ENCODE measurements at places on chromosomes 4 and X.

GRCh38 chr4:80788798-80789197 lies 241.7 kb upstream of the BMP3 start:
- no peak for DNase-seq

DNA sequence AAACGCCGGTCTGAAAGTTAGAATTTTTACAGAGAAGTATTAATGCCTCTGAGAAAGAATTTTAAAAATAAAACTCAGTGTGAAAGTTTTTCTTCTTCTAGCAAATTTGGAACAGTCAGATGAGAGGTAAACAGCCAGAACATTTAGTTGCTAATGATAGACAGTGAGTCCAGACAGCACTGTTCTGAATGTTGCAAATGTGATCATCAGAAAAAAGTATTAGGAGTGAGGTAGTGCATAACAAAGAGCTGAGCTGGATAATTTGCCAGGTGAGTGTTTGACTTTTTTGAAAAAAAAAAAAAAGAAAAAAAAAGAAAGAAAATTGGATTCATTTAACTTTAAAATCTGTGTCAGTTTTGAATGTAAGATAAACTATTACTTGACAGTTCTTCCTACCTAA lies 42.0 kb upstream of the GRPR start:
- DNase-seq = no peak

DNA sequence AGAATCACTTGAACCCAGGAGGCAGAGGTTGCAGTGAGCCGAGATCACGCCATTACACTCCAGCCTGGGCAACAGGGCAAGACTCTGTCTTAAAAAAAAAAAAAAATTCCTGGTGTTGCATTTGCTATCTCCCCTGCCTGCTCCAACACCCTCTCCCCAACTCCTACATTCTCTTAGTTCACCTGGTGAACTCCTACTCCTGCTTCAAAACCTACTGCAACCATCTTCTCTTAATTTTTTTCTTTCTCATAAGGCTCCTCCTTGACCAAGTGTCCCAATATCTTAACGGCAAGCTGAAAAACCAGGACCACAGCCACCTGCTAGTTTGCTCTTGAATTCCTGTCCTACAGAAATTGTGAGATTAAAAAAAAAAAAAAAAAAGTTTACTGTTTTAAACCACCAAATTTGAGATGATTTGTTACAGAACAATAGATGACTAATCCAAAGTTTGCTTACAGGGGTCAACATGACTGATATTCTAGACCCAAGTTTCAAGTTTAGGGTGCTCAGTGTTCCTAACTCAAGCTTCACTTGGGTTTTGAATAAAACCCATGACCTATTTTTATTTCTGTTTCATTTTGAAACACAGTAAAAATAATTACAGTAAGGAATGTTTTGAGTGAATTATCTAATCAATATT lies 13.1 kb upstream of the ANXA5 start:
- no peak for DNase-seq

GRCh38 chrX:44178274-44179053 lies 165.0 kb downstream of the EFHC2 start:
- no peak for DNase-seq

GRCh38 chr4:111070390-111070789 lies 447.5 kb upstream of the PITX2 start:
- no peak for DNase-seq

GRCh38 chr4:97396097-97396496 lies 747.2 kb downstream of the STPG2 start:
- no peak for DNase-seq

GRCh38 chr4:83257811-83258210 lies 26.8 kb downstream of the COQ2 start:
- no peak for DNase-seq

- no peak for DNase-seq
Observed at GRCh38 chr4:127007305-127007704, 625.5 kb upstream of the INTU start.

- DNase-seq = no peak
Observed at GRCh38 chr4:1487761-1488160, 81.5 kb upstream of the NKX1-1 start.

DNA sequence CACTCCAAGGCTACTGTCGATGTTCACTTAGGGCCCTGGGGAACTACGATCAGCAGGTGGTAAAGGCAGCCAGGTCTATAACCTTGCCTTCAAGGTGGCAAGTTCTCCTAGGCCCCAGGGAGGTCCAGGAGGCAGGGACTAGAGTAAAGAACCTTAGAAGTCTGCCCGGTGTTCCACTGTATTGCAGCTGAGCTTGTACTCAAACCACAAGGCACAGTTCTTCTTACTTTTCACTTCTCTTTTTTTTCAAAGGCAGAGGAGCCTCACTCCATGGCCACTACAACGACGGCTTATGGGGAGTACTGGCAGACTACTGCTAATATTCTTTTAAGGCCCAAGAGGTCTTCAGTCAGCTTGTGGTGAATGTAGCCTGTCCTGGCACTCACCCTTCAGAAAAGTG lies 78.8 kb upstream of the GPR174 start:
- DNase-seq = no peak

- DNase-seq = no peak
Observed at GRCh38 chr4:145626623-145626982, 7.4 kb downstream of the MMAA start.

DNA sequence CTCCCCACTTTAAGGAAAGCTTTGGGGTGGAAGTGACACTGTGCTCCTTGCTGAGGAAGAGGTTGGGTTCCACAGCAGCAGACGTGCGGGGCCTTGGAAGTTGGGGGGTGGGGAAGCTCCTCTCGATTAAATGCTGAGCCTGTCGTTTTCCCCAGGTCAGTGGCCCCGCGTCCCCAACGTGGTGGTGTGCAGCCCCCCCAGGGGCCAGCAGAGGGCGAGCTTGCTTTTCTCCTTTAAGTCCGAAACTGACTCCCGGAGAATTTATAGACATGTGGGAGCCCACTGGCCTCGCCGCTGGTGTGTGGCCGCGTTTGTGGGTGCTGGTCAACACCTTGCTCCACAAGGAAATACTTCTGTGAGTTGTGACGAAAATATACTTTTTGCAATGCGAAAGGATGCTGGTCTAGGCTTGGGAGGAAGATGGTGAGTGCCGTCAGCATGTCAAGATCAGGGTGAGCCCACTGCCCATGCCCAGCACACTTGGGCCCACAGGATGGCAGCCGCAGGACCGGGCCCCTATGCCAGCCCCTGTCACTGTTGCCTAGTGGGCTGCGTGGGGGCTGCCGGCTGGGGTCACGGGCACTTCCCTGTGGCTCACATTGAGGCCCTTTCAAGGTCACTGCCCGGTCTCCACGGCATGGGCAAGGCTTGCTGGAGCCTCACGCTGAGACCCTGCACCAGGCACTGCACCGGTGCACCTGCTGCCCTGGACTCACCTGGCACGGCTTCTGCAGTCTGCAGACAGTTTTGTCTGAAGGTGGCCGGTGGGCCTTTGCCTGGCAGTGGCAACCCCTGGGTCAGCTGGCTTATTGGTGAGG lies 9.4 kb downstream of the UVSSA start:
- peak; percentile 76 for DNase-seq

GRCh38 chr4:2413821-2414610 lies 4.4 kb downstream of the ZFYVE28 start:
- no peak for DNase-seq

DNA sequence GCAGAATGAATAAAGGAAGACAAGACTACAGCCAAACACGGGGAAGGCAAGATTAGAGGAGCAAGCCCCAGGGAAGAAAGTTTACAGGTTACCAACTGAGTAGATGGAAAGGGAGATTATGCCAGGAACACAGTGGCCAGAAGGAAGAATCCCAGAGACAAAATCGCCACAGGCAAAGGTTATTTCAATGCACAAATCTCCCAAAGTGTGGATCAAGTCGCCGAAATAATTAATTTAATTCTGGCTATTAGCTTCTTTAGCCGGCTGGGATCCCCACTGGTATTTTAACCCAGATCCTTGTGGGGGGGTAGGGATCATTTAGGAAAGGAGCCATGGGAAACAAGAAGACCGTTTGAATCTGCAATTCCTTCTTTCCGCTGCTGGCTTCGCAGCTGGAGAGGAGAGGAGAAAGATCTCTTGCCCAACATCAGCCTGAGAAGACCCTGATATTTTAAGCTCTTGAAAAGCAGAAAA lies 171.0 kb downstream of the DHX15 start:
- DNase-seq = no peak

DNA sequence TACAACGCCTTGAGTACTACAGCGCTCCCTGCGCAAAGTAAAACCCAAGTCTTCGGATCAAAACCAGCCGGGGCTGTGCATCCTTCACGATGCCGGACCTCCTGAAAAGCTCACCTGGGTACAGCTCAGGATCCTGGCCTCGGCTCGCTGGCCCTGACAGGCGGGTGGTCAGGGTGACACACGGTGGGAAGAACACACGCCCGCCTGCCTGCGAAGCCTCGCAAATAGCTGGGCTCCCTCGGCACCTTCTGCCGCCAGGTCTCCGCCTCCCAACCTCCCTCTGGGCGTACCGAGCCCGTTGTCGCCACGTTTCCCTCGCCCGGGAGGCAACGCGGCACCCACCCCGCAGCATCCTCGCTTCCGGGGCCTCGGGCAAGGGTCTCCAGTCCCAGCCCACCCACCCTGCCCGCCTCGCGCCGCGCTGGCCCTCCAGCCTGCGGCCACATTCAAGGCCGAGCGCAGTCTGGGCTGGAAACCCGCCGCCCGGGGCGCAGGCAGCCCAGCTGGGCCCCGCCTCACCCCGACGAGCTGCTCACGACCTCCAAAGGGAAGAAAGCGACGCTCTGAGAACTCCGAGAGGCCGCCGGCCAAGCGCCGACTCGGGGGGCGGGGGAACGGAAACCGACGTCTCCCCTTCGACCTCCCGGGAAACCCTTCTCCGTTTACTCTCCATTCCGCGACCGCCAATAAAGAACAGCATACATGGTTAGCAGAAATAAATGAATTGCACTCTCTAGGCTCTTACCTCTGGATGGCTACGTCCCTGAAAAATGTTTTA lies 511 bp downstream of the PPM1K start:
- peak; percentile 83 for DNase-seq

- DNase-seq = no peak
Observed at GRCh38 chrX:128250621-128251020, 198.4 kb upstream of the ACTRT1 start.

- DNase-seq = no peak
Observed at GRCh38 chr4:34861666-34862065, 1382.6 kb downstream of the ARAP2 start.

DNA sequence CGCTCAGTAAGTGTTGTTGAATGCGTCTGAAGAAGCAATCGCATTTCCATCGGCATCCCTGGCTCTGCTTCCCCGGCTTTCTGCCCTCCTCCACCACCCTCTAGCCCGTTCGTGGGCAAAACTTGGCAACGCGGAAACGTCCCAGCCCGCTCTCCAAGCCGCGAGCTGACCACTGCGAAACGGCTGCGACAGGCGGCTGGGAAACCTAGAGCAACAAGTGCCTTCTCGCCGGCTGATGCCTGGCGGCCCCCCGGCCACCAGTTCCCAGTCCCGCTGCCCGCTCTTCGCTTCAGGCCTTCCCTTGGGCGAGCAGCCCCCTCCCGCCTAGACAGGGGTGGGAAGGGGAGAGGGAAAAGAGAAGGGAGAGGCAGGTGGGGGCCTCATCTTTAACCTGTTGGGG lies 837 bp downstream of the CITED1 start:
- no peak for DNase-seq

DNA sequence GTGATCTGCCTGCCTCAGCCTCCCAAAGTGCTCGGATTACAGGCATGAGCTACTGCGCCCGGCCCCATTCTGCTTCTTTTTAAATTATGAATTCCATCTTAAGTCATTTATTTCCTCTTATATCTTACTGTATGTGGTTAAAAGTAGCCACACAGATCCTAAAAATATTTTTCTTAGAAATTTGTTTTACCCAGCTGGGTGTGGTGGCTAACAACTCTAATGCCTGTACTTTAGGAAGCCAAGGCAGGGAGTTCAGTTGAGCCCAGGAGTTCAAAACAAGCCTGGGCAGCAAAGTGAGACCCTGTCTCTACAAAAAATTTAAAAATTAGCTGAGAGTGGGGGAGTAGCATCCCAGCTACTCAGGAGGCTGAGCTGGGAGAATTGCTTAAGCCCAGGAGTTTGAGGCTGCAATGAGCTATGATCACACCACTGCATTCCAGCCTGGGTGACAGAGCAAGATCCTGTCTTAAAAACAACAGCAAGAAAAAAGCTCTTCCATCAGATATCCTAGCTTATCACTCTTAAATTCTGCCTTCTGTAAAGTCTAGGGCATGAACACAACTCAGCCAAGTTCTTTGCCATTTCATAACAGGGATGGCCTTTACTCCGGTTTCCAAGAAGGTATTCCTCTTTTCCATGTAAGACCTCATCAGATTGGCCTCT lies 15.1 kb upstream of the AFF1 start:
- no peak for DNase-seq

- DNase-seq = no peak
Observed at GRCh38 chrX:6667048-6667768, 132.3 kb upstream of the VCX3A start.

GRCh38 chrX:43693602-43694406 lies 37.7 kb downstream of the MAOA start:
- no peak for DNase-seq

- DNase-seq = no peak
Observed at GRCh38 chr4:94758700-94759399, 1.1 kb downstream of the BMPR1B start.

GRCh38 chrX:107146670-107147069 lies 28.0 kb upstream of the RBM41 start:
- no peak for DNase-seq

Measured in activated CD8-positive, alpha-beta memory T cell treated with anti-CD3 and anti-CD28 coated beads for 24 hours (primary cell).